ENCODE measurements at places on chromosomes 4 and X. TPM values are rescaled to one million over a fixed set of nuclear protein-coding genes. Genes with fewer than 3 reads are reported as not detected.
A peak's percentile ranks its signal among the peaks of the same experiment; 100 is the strongest.

Gene MAP7D3
- 15.2 TPM for total RNA-seq

Gene ADGRL3
- total RNA-seq = 5.9 TPM

Gene PSAPL1
- 0.04 TPM for total RNA-seq

Gene ARHGAP6
- 0.07 TPM for total RNA-seq

Gene SLAIN2
- total RNA-seq = 30.8 TPM

Gene DRP2
- total RNA-seq = 0.04 TPM

Gene CHST7
- total RNA-seq = 17.1 TPM

Gene AWAT2
- not detected for total RNA-seq

Gene UNC5C
- not detected for total RNA-seq

Gene COL4A6
- total RNA-seq = 16.7 TPM

Gene FGA
- total RNA-seq = not detected

Gene ADGRG2
- total RNA-seq = 6.8 TPM

Gene AR
- total RNA-seq = 3.5 TPM

Gene CC2D2A
- total RNA-seq = 13.5 TPM

Gene LEF1
- 2.5 TPM for total RNA-seq

- no peak for DNase-seq
Measured at GRCh38 chr4:6395466-6396228, 76.8 kb downstream of the PPP2R2C start.

GRCh38 chr4:176435901-176436292 lies 116.1 kb downstream of the SPCS3 start:
- no peak for DNase-seq

DNA sequence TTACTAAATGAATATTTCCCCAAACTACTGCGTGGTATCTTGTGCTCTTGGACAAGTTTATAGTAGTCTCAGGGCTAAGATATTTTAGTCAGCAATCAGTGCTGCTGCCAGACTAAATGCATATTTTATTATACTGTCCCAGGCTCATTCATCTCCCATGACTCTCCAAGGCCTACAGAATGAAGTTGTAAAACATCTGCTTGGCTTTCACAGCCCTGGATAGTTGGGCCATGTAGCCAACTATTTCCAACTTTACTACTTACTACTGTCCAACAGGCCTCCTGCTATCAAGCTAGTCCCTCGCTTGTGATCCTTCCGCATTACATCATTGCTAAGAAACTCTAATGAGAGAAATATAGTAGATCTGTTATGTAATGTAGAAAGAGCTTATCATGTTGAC lies 31.4 kb downstream of the MAGEB16 start:
- DNase-seq = no peak

DNA sequence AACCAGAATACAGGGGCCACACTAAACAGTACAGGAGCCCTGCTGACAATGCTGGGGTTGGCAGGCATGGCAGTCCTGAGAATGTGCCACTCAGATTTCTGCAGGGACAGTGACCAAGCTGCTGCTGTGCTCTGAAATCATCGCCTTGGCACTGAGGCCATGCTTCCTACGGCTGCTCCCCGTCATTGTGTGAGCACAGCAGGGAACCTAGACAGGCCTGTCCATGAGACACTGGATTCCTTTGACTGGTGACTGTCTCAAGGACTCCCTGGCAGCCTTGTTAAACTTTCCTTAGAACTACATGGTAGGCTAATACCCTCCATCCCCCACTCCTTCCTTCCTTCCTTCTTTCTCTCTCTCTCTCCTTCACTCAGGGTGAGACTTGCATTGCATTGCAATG lies 111.4 kb downstream of the LUZP4 start:
- peak; percentile 33 for DNase-seq

DNA sequence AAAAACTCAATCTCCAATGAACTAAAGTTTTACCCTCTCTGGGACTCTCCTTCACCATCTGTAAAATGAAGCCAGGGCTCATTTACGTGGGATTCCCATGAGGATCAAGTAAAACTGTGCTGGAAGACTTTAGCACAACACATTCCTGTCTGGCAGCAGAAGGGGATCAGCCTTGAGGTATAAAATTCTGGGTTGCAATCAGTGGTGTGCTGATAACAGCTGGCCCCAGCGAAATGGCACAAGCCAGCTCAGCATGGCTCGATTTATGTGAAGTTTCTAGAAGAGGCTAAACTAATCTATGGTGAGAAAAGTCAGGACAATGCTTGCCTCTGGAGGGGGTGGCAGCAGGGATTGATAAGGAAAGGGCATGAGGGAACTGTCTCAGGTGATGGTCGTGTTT lies 28.4 kb downstream of the ZNF630 start:
- no peak for DNase-seq

- DNase-seq = no peak
Measured at GRCh38 chr4:68582339-68582717, 6.2 kb upstream of the UGT2B17 start.

GRCh38 chr4:67744561-67745283 lies 9.5 kb downstream of the GNRHR start:
- no peak for DNase-seq

DNA sequence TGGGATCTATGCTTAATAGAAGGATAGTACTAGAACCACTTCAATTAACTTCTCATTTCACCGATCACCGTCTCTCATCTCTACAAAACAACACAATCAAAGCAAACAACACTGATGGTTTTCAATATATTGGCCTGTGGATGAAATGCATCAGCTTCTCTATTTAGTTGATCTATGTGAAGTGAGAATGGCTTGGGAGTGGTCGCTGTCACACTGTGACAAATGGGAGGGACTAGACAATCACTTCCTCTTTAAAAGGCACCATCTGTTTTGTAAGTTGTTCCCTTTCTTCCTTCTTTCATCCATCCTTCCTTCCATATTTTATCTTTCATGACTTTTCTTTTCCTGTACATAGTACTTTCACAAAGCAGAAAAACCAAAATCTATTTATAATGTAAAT lies 23.9 kb upstream of the NWD2 start:
- no peak for DNase-seq

- DNase-seq = no peak
Measured at GRCh38 chr4:167906851-167907250, 185.5 kb upstream of the ANXA10 start.

GRCh38 chrX:71533851-71534561 lies 1.1 kb downstream of the OGT start:
- DNase-seq = peak; percentile 42

GRCh38 chr4:18815081-18815778 lies 793.7 kb upstream of the LCORL start:
- no peak for DNase-seq

DNA sequence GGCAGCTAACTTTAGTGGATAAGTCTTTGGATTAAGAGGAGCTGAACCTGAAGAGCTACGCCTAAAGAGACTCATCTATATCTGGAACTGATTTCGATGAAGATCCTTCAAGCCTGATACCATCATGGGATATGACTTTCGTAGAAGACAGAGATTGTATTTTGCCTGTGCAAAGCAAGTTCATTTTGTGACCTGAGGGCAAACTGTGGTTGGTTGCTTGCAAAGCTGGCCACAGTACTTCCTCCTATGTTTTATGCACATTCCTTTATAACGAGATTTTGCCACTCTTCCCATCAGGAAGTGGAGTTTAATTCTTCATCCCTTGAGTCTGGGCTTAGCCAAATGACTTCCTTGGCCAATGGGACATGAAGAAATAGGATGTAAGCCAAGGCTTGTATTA lies 519.3 kb upstream of the NR3C2 start:
- DNase-seq = no peak

GRCh38 chr4:6469144-6469543 lies 3.3 kb downstream of the PPP2R2C start:
- peak; percentile 7 for DNase-seq

GRCh38 chrX:77389891-77390290 lies 57.3 kb upstream of the FGF16 start:
- no peak for DNase-seq

DNA sequence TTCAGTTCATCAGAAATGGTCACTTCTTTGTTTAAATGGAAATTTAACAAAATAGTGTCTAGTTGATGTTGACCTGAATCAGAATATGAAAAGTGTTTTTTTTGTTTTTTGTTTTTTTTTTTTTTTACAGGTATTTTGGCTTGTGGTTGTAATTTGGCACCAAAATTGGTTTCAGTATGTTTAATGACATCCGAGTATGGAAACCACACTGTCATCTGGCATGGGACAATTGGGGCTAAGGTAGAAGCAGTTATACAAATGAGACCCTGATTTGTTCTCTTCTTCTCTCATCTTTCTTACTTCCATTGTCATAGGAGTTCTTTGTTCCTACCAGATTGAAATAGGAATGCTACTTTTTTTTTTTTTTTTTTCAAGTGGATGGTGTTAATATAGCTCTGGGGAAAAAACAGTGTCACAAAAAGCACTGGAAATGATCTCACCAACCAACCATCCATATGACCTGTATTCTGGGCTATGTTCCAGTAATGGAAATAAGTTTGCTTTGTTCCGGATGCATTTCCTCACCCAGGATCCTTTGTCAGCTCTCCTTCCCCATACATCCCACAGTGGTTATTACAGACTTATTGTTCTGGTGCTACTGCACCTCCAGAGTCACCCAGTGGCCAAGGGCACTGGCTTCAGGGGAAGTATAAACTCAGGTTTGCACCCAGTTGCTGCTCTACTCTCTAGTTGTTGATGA lies 95.8 kb downstream of the ATXN3L start:
- no peak for DNase-seq

- DNase-seq = no peak
Measured at GRCh38 chr4:5899396-5899795, 6.5 kb upstream of the CRMP1 start.

DNA sequence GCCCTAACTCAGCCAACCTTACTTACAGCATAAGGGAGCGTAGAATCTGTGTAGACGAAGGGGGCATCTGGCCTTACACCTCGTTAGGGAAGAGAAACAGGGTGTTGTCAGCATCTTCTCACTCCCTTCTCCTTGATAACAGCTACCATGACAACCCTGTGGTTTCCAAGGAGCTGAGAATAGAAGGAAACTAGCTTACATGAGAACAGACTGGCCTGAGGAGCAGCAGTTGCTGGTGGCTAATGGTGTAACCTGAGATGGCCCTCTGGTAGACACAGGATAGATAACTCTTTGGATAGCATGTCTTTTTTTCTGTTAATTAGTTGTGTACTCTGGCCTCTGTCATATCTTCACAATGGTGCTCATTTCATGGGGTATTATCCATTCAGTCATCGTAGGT lies 14.6 kb downstream of the PLP1 start:
- DNase-seq = no peak

DNA sequence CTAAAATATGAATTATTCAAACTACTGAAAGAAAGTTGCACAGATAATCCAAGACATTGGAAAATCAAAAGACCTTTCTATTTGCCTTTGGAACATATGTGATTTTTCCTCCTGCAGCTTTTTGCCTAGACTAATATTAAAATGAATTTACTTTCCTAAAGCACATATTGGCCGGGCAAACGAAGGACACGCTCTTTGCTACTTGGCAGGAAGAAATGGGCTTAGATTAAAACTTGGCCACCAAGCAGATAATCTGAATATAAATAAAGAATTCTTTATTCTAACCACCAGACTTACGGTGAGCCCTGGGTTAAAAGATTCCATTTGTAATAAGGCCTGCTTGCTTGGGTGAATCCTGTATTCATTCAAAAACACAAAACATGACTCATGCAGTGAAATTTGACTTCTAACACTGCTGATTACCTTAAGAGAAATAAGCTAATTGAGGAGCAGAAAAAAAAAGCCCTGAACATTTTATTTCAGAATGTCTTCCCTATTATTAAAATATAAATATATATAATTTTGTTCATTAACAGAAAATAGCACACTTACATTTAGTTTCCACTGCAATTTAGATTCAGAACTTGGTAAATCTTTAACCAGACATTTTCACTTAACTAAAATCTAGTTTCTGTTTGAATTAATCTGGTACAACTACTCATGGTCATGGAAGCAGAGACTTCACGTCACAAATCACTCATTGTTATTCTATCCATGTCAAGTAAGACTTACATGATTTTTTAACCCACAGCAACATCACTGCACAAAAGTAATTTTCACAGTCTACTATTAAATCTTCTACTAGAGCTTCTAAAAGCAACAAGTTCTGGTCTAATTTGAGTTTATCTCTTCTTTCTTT lies 116.1 kb upstream of the PLAC1 start:
- no peak for DNase-seq

GRCh38 chr4:5517372-5517771 lies 191.0 kb downstream of the EVC2 start:
- no peak for DNase-seq

- no peak for DNase-seq
Measured at GRCh38 chr4:185339941-185340340, 55.8 kb downstream of the LRP2BP start.

GRCh38 chr4:64564126-64564525 lies 154.9 kb upstream of the TECRL start:
- DNase-seq = no peak

DNA sequence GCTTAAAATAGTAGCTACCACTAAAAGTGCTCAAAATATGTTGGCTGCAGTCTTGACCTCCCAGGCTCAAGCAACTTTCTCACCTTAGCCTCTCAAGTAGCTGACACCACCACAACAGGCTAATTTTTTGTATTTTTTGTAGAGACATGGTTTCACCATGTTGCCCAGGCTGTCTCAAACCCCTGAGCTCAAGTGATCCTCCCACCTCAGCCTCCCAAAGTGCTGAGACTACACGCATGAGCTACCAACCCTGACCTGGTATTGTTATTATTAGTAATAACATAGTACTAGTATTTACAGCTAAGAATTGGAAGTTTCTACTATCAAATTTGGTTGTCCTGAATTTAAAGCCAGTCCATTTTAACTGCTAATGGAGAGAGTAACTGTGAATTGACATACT lies 18.0 kb downstream of the STAP1 start:
- no peak for DNase-seq

- peak; percentile 55 for DNase-seq
Measured at GRCh38 chr4:30714408-30715031, 5.6 kb upstream of the PCDH7 start.

DNA sequence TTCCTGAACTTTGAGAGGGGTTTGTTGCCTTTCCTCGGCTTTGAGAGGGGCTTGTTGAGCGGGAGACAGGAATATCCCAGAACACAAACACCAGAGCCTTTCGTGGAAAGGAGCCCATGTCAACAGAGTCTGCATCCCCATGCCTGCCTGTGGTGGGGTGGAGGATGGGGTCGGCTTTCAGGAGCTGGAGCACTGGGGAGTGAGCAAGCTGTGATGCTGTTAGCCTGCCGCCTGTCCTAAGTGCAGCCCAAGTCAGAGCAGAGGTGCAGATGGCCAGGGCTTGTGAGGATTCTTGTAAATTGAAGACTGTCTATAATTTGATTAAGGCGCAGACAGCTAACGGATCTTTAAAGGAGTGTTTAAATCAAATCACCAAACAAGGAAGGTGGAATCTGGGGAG lies 103.3 kb upstream of the ANK2 start:
- DNase-seq = peak; percentile 34

- peak; percentile 37 for DNase-seq
Measured at GRCh38 chrX:19121898-19122640, at the start of gene ADGRG2. Gene ADGRG2 (minus strand): TSS chrX:19122468. CDS start chrX:19068834, 53,634 bp downstream.

- DNase-seq = no peak
Measured at GRCh38 chr4:45036677-45037076, 310.3 kb upstream of the GNPDA2 start.

DNA sequence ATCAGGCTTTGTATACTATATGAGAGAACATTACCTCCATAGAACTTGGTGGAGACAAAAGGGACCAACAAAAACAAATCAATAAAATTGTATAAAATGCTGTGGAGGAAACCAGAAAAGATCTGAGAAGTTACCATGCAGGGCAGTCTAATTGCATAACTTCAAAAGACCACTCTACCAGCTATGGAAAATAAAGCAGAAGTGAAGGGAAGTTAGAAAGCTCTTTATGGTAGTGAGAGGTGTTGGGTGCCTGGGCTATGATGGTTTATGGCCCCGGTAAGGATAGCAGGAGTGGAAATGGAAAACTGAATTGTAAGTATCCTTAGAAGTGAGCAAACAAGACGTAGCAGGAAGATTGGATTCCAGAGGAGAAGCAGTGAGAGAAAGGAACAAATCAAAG lies 3.1 kb downstream of the TMEM184C start:
- no peak for DNase-seq

- peak; percentile 57 for DNase-seq
Measured at GRCh38 chr4:38114386-38115150, 154.4 kb downstream of the PTTG2 start.

All from H9 (cell line).